Stimulated activated CD8-positive, alpha-beta memory T cell treated with anti-CD3 and anti-CD28 coated beads, Interleukin-7, amount 100 ng/mL, for 4 hours (primary cell): ENCODE measurements at places on chromosomes 5 and 9.

DNA sequence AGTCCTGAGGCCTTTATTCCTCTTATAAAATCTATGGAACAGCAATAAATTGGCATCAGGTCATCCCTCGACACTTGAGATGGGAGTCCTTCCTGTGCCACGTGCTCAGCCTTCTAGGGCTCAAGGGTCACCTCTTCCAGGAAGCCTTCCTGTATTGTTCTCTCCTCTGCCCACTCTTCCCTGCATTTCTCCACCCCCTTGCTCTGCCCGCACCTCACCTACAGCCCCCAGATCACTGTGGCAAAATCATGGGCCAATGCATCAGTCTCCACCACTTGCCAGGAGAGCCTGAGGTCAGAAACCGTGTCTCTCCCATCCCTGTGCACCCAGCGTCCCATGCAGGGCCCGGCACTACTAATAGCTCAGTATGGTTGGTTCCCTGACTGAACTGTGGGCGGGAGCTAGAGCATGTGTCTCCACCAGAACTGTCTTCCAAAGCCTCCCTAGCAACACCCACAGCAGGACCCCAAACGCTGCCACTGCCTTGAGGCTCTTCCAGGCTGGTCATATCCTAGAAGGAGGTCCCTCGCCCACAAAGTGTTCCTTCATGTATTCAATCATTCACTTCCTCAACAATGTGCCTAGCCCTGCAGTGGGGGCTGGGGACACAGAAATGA is 13.5 kb downstream of the DUSP1 start:
- no peak for DNase-seq

- DNase-seq, result no peak
Measured at GRCh38 chr9:18447131-18447530, 26.8 kb upstream of the ADAMTSL1 start.

DNA sequence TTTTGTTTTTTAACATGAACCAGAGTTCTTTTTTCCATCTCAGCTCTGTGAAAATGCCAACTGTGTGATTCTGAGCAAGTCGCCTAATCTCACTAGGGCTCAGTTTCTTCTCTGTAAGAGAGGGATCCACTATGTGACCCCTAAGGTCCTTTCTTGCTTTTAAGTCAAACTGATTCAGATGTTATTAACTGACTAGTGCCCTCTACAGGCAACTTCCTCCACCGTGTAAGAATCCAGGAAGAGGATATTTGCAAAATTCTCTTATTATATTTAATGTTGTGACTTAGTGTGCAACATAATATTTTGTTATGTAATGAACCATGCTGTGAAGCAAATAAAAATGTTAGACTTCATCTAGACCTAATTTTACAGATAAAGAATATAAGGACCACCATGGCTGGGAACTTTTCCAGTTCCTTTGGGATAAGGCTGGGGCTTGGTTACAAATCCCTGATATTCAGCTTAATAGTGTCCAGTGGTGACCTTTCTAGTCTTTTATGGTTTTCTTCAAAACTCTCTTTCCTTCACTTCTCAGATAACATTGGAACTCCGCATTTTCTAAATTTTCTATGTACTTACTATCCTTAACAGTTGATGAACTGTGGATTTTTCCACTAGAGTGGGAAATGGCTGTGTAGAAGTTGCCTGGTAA is 244.7 kb downstream of the PIK3R1 start:
- peak; percentile 36 for DNase-seq

- no peak for DNase-seq
Measured at GRCh38 chr5:129499208-129499852, 39.2 kb downstream of the ADAMTS19 start.

GRCh38 chr9:87040410-87041009 is 93.2 kb upstream of the GAS1 start:
- no peak for DNase-seq

GRCh38 chr5:93192683-93193082 is 388.3 kb downstream of the NR2F1-AS1 start:
- no peak for DNase-seq

GRCh38 chr9:2621722-2622460 is at the start of gene VLDLR:
VLDLR (plus strand) TSS chr9:2621787; CDS start chr9:2622190, 403 bp downstream.
- DNase-seq, result peak; percentile 9

DNA sequence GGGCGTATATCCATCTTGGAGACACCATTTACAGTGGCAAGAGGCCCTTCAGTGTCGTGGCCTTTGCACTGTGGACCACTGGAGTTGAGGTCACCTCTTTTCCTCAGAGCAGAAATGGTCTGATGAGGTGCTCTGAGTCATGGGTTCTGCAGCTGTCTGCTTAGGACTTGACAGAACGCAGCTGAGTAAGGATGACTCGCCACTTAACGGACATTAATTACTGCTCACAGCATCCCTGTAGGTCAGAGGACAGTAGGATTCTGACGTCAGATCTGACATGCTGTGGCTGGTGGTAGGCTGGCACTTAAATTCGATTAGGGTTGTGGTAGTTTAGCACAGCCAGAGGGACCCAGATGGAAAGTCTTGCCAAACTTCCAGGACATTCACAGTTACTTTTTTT is 479.4 kb downstream of the DMAC1 start:
- no peak for DNase-seq

GRCh38 chr9:19935422-19935821 is 146.6 kb upstream of the SLC24A2 start:
- no peak for DNase-seq

GRCh38 chr5:180155365-180155926 is 53.6 kb downstream of the RASGEF1C start:
- no peak for DNase-seq

GRCh38 chr9:27353474-27354229 is 56.7 kb upstream of the EQTN start:
- DNase-seq, result no peak

DNA sequence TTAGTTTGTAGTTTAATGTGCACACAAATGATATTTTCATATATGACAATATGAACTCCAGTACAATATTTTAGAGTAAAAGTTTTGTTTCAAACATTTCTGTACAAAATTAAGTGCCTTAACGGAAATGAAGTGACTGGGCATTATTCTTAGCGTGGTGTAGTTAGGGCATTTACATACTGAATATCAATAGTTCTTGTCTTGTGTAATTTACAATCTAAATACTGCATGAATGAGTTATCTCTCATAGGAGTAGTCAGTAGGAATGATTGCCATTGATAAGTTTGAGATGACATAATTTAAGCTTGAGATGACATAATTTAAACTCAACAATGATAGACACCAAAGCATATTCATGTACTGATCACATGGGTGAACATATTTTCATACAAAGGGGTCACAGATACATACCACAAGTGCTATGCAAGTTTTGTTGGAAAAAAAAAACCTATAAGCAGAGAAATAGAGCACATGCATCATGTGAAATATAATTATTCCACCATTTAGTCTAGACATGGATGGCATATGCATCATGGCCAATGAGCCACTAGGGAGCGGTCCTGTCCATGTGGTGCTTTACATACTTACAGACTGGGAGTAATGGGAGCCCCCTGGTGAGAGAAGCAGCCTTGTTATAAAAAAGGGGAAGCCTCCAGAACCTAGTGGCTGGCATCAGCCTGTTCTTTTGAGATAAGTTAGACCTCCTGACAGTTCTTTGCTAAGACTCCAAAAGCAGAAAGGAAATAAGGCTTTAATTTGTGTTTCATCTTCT is 1523.9 kb downstream of the MAT2B start:
- DNase-seq, result no peak

DNA sequence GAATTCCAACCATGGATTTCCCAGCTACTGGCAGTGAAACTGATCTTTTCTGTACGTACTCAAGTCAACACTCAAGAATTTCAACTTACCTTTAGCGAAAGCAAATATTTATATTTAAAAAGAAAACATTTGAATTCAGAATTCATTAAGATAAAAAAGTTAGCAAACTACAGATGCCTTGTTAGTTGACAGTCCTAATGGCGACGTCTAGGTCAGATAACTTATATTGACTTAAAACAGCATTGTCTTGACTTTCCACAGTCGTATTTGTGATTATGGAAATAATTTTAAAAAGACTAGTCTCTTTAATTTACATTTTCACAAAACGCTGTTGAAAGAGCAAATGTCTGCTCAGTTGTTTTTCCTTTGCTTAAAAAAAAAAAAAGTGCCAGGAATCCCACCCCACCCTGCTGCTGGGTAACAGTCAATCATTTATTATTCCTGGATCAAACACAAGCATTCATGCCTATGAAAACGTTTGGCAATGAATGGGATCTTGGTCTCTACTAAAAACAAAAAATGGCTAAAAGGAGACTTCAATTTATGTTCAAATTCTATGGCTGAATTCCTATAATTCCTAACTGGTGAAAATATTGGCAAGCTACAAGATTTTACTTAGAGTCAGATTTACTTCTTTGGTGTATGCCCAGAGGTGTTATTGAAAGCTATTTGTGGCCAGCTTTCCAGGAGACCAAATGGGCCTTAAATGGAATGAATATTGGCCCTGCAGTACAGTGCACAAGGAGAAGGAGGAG is 22.0 kb downstream of the OR2S2 start:
- DNase-seq, result no peak

GRCh38 chr5:115983519-115983918 is 21.2 kb downstream of the LVRN start:
- DNase-seq, result no peak

DNA sequence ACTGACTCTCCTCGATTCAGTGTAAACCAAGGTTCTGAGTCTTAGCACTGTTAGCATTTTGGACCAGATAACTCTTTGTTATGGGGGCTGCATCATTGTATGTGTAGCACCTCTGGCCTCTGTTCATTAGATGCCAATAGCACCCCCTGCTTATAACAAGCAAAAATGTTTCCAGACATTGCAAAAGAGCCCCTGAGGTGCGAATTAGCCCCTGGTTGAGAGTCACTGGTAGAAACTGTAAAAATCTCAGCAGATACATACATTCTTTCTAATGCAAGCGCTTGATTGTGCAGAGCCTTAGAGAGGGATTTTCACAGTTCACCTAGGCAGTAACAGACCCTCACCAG is 2.8 kb downstream of the ADRB2 start:
- DNase-seq, result no peak

DNA sequence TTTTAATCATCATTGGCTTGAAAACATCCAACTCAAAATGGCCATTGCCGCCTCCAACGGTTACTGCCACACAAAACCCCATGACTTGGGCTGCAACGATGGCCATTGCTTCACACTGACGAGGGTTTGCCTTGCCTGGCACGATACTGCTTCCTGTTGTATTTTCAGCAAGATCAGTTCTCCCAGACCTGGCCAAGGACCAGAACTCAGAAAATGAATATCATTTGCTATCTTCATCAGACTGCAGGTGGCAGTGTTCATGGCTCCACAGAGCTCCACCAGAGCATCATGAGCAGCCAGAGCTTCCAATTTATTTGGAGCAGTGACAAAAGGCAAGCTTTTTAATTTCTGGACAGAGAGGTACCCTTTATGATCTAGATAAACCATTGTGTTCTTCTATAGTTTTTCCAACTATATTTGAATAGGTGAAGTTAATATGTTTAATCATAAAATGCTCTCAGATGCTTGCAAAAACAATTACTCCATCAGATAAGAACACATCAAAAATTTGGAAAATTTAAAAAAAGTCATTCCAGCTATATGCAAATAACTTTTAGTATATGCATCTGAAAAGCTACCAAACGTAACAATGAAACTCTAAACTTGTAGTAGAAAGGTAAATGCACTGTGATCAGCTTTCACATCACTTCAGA is 10.4 kb downstream of the AMACR start:
- no peak for DNase-seq

GRCh38 chr5:75062925-75063531 is 10.7 kb upstream of the GCNT4 start:
- no peak for DNase-seq

- DNase-seq, result no peak
Measured at GRCh38 chr9:113261917-113262671, 13.3 kb downstream of the CDC26 start.

- DNase-seq, result no peak
Measured at GRCh38 chr9:111902391-111903139, 6.0 kb downstream of the UGCG start.

DNA sequence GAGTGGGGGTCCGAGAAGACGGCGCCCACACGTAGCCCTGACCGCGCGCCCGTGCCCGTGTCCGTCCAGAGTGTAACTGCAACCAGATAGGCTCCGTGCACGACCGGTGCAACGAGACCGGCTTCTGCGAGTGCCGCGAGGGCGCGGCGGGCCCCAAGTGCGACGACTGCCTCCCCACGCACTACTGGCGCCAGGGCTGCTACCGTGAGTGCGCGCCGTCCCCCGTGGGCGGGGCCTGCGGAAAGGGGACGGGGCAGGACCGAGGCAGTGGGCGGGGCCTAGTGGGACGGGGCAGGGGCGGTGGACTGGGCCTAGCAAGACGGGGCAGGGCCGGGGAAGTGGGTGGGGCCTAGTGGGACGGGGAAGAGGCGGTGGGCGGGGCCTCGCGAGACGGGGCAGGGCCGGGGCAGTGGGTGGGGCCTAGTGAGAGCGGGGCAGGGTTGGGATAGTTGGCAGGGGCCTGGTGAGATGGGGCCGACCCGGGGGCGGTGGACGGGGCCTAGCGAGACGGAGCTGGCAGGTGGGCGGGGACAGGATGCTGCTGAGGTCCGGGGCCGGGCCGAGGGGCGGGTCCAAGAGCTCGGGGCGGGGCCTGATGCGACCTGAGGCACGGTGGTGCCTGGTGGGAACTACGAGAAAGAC is 79.1 kb downstream of the NTNG2 start:
- DNase-seq, result peak; percentile 99

GRCh38 chr9:78971540-78971939 is 600.2 kb upstream of the TLE4 start:
- no peak for DNase-seq

- DNase-seq, result no peak
Measured at GRCh38 chr5:113813466-113813865, 300.0 kb downstream of the YTHDC2 start.

GRCh38 chr5:5421149-5421960 is 1.1 kb upstream of the ICE1 start:
- no peak for DNase-seq

- no peak for DNase-seq
Measured at GRCh38 chr5:32810804-32811203, 99.7 kb downstream of the NPR3 start.

GRCh38 chr9:4062966-4063365 is 236.9 kb downstream of the GLIS3 start:
- DNase-seq, result no peak

- DNase-seq, result no peak
Measured at GRCh38 chr5:178699681-178700253, 30.7 kb downstream of the ZNF354A start.
